ENCODE measurements at places on chromosomes 16 and 17.

- no peak for DNase-seq
Observed at GRCh38 chr16:81740169-81740568, 38.9 kb upstream of the PLCG2 start.

DNA sequence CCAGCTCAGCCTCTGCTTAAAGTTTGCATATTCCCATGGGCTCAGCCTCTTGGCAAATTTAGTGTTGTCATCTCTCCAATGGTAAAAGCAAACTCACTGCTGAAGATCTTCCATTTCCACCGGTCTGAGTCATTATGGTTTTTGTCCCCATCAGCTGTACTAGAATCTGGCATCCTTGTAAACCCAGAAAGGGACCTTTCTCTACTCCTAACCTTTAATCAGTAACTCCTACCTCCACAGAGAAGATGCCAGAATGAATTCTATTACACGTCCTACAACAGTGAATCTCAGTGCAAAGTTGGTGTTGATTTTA lies 45.8 kb downstream of the ZNF652 start:
- DNase-seq: no peak

GRCh38 chr17:81854974-81855774 lies 5.2 kb downstream of the P4HB start:
- DNase-seq: no peak

GRCh38 chr17:13986855-13987254 lies 82.4 kb upstream of the COX10 start:
- DNase-seq: no peak

GRCh38 chr16:8644211-8645140 lies 23.0 kb downstream of the METTL22 start:
- DNase-seq: no peak

DNA sequence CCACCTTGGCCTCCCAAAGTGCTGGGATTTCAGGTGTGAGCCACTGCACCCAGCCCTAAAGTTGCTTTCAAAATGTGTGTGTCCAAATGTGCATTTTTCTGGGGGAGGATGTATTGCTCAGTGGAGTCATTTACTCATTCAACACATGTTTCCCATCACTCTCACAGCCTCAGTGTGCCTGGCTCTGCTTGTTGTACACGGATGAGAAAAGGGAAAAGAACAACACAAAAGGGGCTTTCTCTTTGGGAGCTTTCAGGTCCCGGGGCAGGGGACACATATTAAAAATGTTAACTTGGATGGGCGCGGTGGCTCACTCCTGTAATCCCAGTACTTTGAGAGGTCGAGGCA lies 1.7 kb upstream of the PPL start:
- DNase-seq: no peak

DNA sequence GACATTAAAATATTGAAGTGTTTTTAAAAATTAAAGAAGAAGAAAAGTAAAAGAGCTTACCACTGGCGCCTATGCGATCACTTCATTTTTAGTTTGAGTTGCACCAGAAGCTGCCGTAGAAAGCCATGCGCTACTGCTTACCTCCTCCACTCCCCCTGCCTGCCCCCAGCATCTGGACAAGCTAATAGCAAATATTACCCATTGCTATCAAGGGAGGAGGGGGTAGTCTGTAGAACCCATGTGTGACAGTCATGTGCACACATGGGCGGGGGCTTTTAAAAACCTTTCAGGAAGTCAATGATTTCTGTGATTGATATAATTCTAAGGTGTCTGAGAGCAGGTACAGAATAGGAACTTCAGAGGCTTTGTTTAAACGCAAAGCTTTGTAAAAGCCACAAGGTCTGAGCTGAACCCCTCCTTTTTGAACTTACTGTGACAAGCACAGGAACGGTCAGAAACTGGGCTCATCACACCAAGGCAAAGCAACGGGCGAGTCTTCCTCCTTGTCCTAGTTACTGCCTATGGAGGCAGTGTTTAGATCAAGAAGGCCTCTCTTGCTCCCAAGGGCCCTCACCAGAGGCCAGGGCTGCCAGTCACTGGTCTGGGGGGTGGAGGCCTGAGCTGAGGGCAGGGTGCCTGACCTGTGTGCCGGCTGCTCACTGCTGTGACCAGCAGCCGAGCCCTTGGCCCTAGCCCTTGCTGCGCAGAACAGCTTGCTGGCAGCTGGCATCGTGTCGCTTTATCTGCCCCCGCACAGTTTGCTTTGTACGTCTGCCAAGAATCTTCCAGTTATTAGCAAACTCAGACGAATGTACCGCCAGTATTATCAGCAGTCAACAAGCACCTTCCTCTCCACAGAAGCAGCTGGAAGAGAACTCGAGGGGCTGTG lies 15.0 kb downstream of the GINS2 start:
- no peak for DNase-seq

- DNase-seq: no peak
Observed at GRCh38 chr16:76461836-76462235, 184.6 kb downstream of the CNTNAP4 start.

DNA sequence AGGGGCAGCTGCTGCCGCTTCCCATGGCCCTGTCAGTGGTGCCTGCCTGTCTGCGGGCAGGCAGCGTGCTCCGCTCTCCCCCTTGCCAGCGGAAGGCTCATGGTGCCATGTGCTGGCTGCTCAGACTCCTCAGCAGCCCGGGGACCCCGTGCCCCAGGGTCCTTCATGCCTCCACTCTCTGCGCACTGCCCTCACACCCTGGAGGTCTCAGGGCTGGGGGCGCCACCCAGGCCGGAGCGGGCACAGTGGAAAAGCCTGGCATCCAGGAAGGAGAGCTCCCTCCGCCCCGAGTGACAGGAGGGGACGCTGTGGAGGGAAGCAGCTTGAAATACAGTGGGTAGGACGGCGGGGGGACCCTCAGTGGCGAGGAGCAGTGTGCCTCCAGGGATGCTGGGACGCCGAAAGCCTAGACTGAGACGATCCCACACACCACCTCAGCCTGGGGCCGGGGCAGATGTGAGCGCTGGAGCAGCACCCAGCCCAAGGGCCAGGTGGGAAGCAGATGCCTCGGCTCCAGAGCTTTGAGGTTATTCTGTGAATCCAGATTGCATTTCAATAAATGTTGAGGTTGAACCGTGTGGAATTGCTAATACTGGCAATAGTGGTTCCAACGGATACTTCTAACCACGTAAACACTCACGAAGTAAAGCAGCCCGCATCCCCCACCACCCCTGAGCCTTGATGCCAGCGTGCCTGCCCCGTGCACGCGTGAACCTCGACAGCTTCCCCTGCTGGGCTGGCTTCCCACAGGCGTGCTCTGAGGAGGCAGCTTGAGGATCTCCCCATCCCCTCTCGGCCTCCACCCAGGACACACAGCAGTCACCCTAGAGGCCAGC lies 6.5 kb downstream of the TMEM204 start:
- DNase-seq: no peak

GRCh38 chr17:56710986-56711385 lies 117.5 kb downstream of the NOG start:
- DNase-seq: no peak

DNA sequence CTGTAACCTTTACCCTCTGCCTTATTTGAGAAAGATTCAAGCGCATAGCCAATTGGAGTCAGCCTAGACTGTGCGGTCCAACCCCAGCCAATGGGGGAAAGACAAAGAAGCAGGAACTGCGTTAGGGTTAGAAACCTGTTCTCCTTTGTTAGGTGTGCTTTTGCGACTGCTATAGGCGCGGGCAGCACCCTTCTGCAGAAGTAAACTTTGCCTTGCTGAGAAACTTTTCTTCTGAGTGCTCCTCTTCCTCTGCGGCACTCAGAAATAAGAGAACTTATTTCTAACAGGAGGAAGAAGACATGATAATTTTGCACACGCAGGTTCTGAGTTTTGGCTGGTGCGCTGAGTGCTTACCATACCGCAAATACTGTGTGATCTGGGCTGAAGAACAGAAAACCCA lies 9.0 kb downstream of the TXNL4B start:
- DNase-seq: no peak

DNA sequence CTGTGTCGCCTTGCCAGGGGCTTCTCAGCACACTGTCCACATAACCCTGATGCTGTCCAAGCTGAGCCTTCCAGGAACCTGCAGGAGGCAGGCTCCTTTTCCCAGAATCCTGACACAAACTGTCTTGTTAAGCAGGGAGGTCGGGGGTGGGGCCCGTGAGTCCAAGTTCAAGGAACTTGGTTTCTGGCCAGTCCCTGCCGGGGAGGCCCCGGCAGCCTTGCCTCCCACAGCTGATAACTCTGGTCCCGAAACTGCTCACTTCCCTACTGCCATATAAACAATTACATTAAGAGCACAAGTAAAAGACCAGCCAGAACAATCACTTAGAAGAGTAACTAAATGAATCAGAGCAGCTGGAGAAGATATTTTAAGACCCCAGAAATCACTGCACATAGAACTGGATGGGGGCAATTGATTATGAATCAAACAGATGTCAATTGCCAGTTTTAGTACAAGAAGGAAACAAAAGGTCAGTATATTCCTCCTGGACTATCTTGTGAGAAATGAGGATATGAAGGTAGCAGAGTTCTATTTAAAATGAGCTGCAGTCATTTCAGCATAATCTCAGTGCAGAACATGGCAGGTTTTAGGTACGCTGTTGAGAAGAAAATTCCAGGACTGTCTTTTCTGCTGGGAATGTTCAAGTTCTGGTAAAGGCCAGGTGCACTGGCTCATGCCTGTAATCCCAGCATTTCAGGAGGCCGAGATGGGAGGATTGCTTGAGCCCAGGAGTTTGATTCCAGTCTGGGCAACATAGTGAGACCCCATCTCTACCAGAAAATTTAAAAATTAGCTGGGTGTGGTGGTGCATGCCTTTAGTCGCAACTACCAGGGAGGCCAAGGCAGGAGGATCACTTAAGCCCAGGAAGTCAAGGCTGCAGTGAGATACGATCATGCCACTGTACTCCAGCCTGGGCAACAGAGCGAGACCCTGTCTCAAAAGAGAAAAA lies 169.8 kb downstream of the PITPNC1 start:
- DNase-seq: no peak

DNA sequence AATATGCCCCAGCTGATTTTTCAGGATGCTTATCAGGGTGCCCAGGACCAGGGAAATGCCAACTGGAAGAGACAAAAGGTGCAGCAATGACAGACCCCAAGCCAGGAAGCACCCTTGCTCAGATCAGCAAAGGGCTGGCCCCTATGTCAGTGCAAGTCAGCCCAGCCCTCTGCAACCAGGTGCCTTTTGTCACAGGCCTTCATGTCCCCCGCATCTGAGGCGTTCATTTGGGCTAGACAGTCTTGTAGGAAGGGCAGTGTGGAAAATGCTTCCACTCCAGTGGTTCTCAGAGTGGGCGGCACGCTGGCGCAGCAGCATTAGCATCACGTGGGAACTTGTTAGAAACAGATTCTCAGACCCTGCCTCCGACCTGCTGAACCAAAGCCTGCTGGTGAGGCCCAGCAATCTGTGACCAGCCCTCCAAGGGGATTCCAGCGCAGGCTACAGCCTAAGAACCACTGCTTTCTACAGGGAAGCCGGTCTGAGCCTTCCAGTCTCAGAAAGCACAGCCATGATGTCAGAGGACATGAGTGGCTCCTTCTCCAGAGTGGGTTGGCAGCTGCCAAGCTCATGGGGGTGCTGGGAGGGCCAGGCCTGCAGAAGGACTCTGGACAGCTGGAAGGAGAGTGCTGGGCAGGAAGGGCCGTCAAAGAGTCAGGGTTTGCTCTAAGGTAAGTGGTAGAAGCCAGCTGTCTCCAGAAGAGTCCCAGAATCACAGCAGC lies 13.1 kb downstream of the SLC47A2 start:
- DNase-seq: no peak

DNA sequence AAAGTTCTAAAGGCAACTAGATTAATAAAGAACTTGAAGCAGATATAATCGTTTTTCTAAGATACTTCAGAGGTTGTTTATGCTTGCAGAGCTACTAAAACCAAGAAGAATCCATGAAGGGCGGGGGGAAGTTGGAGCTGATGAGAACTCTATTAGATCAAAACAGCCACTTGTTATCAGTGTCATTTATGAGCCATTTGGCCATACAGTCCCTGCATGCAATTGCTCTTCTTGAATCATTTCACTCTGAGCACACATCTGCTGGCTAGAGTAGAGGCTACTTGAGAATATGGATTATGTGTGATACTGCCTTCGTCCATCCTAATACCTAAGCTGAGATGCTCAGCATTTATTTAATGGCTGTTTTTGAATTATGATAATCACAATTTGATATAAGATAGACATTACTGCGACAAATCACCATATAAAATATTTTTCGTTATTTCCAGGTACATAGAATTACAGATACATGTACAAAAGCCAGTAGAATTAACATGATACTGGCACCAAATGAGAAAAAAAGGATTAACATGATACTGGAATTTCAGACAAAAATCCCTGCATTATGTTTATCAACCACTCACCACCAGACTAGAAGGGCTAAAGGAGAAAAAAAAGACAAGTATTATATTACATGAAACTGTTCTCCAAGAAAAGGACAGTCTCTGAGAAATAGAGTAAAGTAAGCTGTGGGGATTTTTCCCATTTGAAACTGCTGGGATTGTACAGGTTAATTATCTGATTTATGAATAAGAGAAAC lies 64.5 kb downstream of the TEX2 start:
- DNase-seq: no peak

- DNase-seq: no peak
Observed at GRCh38 chr17:73422121-73422520, 110.3 kb upstream of the CDC42EP4 start.

DNA sequence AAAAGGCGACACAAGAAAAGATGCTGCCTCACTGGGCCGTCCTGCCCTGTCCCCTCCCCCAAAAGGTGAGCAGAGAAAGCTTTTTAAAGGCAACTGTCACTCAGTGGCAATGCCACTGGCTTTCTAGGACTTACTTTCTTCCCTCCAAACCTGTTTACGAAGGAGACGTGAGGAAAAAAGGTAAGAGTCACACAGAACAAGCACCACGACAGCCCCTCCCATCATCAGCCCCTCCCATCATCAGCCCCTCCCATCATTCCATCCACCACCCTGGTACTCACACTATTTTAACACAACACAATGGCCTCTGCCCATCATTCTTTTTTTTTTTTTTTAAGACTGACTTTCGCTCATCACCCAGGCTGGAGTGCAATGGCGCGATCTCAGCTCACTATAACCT lies 77.1 kb downstream of the NXN start:
- no peak for DNase-seq

DNA sequence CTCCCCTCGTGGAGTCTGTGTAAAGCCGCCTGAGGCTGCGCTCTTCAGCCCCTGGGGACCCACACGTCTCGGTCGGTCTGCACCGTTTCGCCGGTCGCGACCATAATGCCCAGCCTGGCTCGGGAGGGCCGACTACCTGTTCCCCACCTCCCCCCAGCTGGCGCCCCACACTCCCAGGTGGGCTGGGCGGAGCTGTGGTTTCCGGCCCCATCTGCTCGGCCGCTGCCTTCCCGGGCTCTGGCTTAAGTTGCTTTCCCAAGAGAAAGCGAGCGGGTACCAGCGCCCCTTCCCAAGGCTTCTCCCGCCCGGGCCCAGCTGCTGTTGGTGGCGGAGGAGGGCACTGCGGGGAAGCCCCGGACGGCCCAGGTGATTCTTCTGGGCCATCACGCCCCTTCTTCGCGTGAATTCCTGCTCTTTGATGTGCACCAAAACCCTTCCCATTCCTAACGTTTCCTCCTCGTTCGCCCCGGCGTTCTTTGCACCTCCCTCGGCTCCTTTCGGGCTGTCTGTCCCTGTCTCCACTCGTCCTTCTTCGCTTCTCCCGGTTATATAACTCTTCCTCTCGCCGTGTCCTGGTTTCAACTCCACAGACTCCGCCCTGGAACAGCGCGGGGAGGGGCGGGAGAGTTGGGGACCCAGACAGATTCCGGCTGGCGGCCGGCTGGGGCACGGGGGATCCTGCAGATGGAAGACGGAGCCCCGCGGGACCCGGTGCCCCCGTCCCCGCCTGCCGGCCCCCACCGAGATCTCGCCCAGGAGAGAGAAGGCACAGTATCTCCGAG lies 2.0 kb downstream of the KDM6B start:
- peak; percentile 56 for DNase-seq

Data from stimulated activated CD4-positive, alpha-beta T cell treated with anti-CD3 and anti-CD28 coated beads, Interleukin-1b, Interleukin-23, amount 100 ng/mL, for 48 hours (primary cell).